ENCODE measurements at places on chromosomes 7 and 10. TPM values are rescaled to one million over a fixed set of nuclear protein-coding genes. Genes with fewer than 3 reads are reported as not detected.

SEMA3A gene
- total RNA-seq: 1.4 TPM

FAM25C gene
- not detected for total RNA-seq

ACTA2 gene
- 0.60 TPM for total RNA-seq

- DNase-seq: no peak
- peaks cover 40% of the 10 kb centered on the region for H3K36me3 ChIP-seq
- H3K4me1 ChIP-seq: no peaks in the 10 kb centered on the region
- no peaks in the 10 kb centered on the region for H3K27me3 ChIP-seq
- H3K4me3 ChIP-seq: no peak overlapping the region
These were observed 187.7 kb upstream of the SH2B2 start for GRCh38 chr7:102098986-102099385.

DNA sequence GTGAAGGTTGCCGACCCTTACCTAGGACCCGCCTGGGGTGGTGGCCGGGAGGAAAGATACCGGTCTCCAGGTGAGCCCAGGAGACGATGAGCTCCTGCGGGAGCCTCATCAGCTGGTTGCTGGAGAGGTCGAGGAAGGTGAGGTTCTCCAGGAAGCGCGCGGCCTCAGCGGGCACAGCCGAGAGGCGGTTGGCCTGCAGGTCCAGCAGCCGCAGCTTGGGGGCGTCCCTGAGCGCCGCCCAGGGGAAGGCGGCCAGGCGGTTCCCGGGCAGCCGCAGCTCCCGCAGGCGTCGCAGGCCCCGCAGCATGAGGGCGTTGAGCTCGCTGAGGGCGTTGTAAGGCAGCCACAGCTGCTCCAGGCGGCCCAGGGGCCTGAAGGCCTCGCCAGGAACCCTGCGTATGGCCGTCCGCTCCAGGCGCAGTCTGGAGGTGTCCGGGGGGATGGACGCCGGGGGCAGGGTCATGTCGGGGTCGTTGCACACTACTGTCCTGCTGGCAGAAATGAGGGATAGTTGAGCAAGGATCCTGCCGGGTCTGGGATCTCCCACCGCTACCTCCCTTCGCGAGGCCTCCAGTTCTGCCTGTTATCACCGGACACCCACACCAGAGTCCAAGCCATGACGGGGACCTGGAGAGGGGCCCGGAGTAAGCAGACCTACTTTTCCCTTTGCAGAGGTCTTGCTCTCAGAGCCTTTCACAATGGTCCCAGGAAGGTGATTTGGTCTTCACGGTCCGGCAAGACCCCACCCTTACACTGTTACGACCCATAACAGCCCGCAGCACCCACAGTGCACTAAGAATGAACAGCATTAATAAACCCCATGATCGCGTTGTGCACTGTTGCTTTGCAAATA, 3.9 kb downstream of the LRIT1 start:
- H3K36me3 ChIP-seq: no peaks in the 10 kb centered on the region
- H3K4me3 ChIP-seq: no peak overlapping the region
- H3K4me1 ChIP-seq: peaks cover 7% of the 10 kb centered on the region
- H3K27ac ChIP-seq: no peak overlapping the region
- H3K27me3 ChIP-seq: peaks cover 60% of the 10 kb centered on the region

DNA sequence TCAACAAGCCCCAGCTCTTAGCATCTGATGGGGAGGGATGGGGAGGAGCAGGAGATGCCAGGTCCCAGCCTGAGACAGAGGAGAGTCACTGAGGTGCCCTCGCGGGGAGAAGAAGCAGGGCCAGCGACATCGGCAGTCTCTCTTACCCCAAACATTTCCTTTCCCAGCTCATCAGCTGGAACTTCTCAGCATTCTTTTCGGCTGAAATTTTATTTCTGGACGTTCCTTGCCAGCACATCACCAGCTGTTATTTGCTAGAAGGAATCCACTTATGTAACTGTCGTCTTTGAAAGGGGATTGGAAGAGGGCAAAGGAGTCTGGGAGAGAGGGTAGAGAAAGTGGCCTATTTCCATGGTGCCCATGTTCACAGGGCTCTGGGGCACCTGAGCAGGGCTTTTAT, 101.0 kb upstream of the SHH start:
- no peaks in the 10 kb centered on the region for H3K36me3 ChIP-seq
- H3K27ac ChIP-seq: no peak overlapping the region
- no peaks in the 10 kb centered on the region for H3K4me1 ChIP-seq

DNA sequence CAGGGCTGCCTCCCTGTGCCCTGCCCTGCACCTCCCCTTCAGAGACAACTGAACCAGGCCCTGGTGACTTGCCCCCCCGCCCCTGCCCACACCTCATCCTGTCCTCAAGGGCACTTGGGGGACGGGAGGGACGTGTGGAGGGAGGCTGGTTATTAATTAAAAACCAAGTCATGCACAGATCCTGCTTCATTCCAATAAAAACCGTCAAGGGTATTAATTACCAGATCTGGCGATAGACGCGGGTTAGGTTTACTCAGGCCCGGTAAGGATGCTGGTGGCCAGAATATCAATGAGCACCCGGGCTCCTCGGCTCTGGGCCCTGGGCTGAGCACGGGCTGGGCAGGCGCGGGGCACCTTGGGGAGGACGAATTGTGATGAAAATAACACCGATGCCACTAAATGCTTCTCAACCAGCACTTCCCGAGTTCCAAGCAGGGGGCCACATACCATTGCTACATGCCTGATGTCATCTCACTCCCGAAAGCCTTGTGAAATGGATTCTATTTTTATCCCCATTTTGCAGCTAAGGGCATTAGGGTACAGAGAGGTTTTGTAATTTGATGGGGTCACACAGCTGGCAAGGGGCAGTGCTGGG, 24.5 kb upstream of the GTF2IRD1 start:
- no peak for DNase-seq
- no peak overlapping the region for H3K4me3 ChIP-seq
- no peaks in the 10 kb centered on the region for H3K36me3 ChIP-seq
- no peak overlapping the region for H3K27ac ChIP-seq
- no peaks in the 10 kb centered on the region for H3K4me1 ChIP-seq

DNA sequence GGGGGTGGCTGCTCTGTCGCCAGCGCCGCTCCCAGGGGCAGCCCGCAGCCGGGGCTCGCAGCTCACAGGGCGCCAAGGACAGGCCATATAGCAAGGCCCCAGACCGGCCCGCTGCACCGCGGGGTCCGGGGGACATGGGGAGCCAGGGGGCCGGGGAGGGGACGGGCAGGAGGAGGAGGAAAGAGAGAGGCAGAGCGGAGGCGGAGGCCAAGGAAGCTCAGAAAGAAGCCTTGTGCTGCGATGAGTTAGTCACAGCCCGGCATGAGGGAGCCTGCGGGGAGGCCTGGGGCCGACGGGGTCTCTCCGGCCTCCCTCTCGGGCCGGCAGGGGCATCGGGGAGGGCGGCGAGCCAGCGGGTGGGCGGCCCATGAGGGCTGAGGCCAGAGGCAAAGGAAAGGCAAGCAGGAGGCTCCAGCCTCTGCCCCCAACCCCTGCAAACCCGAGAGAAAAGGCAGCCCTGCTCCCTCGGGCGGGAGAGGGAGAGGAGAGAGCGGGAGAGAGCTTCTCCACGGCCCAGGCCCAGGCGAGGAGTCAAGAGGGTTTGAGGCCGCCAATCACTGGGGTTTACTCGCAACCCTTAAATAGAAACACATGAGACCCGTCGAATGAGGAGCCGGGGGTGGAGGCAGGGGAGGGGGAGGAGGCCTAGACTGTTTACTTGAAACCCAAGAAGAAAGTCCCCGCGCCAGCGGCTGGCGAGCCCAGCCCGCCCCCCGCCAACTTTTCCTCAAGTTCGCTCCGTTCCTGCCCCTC, 167.9 kb downstream of the NEURL1 start:
- DNase-seq: no peak
- H3K4me1 ChIP-seq: peaks cover 19% of the 10 kb centered on the region
- H3K36me3 ChIP-seq: peaks cover 23% of the 10 kb centered on the region
- no peak overlapping the region for H3K27ac ChIP-seq

GRCh38 chr10:98486421-98486820, 39.7 kb upstream of the HPS1 start:
- H3K4me1 ChIP-seq: no peaks in the 10 kb centered on the region
- no peaks in the 10 kb centered on the region for H3K36me3 ChIP-seq
- no peaks in the 10 kb centered on the region for H3K27me3 ChIP-seq
- no peak overlapping the region for H3K27ac ChIP-seq
- DNase-seq: no peak

Data from K562 (cell line).